ENCODE measurements at places on chromosomes 2 and 18. TPM values are rescaled to one million over a fixed set of nuclear protein-coding genes. Genes with fewer than 3 reads are reported as not detected.

AQP12B gene
- total RNA-seq = not detected

SLC66A2 gene
- total RNA-seq = 45.2 TPM

SLC25A12 gene
- 15.5 TPM for total RNA-seq

KIF5C gene
- 2.7 TPM for total RNA-seq

CFAP65 gene
- not detected for total RNA-seq

GULP1 gene
- total RNA-seq = 16.5 TPM

NYAP2 gene
- not detected for total RNA-seq

KYNU gene
- total RNA-seq = 13.1 TPM

ORMDL1 gene
- total RNA-seq = 90.6 TPM

SPATS2L gene
- total RNA-seq = 67.5 TPM

EGR4 gene
- not detected for total RNA-seq

CDH2 gene
- 0.16 TPM for total RNA-seq

RUFY4 gene
- 2.8 TPM for total RNA-seq

SP5 gene
- 7.9 TPM for total RNA-seq

CCDC150 gene
- total RNA-seq = 5.9 TPM

C2orf42 gene
- total RNA-seq = 20.3 TPM

Data from breast epithelium (tissue), 4 donors.